NCI-H1092 (cell line): ENCODE measurements at places on chromosomes 11 and 22.

GRCh38 chr11:113240790-113241635 is 73.4 kb upstream of the TTC12 start:
- no peak for DNase-seq

DNA sequence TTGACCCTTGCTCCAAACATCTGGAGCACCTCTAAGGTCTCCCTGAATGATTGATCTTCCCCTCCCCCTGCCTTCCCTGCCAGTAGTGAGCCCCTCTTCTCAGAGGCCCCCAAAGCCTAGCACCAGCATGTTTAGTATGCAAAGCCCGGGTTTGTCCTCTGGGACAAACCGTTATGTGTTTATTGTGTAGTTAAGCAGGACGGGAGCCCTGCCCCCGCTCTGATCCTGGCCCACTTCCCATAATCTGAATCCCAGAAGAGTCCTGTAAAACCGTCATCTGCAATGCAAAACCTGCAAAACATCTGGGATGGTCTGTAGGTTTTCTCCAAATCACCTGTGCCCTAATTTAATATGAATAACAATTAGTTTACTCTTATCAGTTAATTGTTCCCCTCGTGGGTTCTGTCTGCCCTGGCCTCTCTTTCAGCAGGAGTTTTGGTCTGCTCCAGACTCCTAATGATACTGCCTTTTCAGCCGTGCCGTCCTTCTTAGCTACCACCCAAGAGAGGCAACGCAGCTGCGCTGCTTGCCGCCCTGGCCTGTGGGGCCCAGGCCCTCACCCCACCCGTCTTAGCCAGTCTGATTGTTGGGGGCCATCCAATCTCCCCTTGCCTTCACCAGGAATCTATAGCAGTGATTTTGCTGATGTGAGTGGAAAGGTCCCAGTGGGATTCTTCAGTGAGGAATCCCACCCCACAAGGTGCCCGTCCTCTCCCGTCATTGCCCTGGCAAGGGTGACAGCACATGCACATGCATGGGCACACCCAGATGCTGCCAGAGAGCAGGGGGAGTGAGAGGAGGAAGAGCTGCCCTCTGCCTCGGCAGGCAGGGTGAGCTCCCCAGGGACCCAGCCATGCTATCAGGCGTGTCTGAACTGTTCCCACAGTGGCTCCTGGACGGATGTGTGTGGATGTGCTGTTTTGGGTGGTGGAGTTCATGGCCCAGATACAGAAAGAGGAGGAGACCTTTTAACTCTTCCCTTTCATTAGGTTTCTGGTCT is 3.0 kb upstream of the B3GAT1 start:
- DNase-seq: no peak

- DNase-seq: no peak
These were observed 2.4 kb upstream of the LGALS12 start for GRCh38 chr11:63503492-63503891.

GRCh38 chr11:14081581-14082231 is 119.2 kb downstream of the SPON1 start:
- DNase-seq: no peak

- no peak for DNase-seq
These were observed 1.9 kb downstream of the BID start for GRCh38 chr22:17772249-17772957.

DNA sequence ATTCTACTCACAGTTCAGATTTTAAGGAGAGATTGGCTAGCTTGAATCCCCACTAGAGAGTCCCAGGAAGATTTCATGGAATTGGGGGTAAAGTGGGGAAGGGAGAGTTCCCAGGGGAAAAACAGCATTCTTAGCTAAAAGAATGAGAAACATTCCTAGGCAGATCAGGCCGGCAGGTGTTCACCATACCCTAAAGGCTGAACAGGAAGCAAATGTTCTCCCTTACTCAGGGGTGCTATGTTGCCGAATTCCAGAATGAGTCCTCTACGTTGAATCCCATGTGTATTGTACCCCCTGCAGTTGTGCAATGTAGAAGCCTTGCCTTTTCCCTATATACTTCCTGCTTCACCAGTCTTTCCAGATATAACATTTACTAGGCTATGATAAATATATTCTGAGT is 135.2 kb upstream of the NCAM1 start:
- DNase-seq: no peak

DNA sequence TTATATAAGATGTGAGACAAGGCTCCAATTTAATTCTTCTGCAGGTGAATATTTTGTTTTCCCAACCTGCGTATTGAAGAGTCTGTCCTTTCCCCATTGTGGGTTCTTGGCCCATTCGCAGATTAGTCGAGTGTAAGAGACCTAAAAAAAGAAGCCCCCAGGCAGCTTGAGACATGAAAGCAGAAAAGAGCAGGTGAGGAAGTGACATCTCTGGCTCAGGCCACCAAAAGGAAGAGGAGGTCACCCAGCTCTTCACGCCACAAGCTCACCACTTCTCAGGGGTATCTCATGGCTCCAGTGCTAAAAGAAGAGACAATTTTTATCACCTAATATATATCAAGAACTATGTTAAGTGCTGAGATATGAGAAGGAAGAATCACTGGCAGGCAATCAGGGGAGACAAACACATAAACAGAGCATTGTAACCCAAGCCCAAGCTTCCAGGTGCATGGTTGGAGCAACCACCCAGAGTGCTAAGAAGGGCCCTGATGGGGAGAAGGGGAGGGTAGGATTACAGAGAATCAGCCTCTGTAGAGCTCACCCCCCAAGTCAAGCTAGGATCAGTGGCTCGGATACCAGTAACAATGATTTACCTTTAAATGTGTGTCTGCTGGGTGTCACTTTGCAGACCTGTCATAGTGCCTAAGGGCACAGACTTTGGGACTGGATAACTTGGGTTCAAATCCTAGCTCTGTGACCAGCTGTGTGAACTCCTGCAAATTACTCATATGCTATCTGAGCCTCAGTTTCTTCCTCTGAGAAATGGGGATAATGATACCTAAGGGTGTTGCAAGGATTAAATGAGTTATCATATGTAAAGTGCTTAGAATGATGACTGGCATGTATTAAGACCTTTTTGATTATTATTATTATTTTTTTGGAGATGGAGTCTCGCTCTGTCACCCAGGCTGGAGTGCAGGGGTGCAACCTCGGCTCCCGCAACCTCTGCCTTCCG is 39.2 kb downstream of the MCHR1 start:
- no peak for DNase-seq

DNA sequence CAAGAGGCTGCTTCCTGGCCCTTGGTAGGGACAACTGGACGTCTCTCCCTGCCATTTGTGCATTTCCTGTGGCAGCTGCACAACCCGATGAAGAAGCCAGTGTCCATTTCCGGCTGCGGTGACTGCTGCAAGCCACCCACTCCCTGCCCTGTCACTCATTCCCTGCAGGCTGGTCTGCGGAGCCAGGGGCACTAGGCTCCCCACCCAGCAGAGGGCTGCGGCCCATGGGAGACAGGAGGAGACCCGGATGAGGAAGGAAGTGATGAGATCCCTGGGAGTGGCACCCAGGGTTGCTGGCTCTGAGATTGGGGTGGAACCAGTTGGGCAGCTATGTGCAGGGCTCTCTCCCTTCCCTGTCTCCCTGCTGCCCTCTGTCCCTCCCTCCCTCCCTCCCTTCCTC is 10.0 kb upstream of the MYRF start:
- no peak for DNase-seq

DNA sequence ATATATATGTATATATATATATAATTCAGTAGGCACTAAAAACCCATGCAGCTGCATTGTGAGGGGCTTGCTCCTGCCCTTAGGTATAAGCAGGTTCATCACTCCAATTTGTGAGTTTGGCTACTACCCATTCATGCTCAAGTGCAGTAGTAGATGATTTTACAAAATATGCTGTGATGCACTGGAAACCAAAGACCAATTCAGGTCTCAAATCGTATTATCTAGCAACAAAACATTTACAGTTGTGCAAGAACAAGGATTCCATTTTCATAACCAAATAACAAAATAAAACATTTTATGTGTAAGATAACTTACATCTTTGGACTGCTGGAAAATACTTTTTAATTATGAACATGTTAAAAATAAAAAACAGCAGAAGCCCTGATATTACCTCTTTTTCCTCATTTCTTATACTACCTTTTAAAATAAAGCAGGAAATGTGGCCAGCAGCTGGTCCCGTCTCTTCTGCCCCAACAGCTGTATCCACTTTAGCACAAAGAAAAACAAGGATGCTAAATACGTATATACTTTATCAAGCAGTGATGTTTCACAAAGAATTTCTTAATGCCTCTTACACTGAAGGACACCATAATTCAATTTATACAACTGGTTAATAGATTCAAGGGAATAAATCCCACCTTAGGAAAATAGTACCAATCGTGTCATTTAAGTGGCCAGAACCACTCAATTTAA is 2.8 kb downstream of the CREBZF start:
- DNase-seq: no peak

GRCh38 chr22:29268511-29269229 is 602 bp downstream of the EWSR1 start:
- peak; percentile 34 for DNase-seq

GRCh38 chr11:67118181-67118766 is 789 bp upstream of the KDM2A start:
- DNase-seq: no peak

GRCh38 chr11:70779433-70780245 is 381.3 kb downstream of the CTTN start:
- no peak for DNase-seq

DNA sequence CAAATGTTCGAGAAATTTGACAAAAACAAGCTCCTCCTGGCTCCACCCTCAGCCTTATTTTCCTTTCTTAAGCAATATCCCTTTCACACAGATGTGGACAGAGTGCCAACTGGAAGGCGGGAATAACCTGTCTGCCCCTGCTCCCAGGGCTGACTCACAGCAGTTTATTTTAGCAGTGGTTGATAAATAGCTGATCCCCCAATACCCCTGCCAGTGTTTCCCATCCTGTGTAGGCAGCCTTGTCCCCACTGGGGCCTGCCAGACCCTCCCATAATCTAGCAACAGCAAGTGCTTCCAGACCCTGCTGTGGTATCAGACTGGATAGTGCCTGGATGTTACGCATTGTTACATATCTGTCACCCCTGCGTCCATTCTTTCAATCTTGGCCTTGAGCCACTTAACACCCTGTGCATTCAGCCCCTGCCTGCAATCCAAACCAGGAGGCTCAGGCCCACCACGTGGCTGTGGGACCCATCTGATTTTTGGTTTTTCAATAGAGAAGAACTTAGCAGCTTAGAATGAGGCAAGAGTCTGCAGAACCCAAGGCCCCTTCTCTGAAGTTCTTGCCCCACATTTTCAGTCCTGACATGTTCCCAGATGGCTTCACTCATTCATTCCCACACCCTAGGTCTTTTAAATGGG is 53.7 kb downstream of the PARVA start:
- DNase-seq: no peak

- DNase-seq: peak; percentile 75
These were observed 17.0 kb upstream of the KCTD14 start for GRCh38 chr11:78039919-78040671.

DNA sequence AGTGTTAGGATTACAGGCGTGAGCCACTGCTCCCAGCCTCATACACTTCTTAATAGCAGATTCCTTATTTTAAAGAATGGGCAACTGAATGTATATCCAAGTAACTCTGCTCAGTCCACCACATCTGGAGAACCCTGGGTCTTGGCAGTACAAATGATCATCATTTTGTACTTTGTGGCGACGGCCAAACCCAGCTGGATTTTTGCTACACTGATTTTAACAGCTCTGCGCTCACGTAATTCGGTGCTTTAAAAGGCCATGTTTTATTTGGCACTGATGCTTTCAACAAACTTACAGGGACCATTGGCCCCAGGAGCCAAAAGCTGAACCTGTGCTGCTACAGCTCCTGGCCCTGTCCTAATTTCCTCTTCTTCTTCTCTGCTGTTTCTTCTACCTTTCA is 60.8 kb upstream of the PDE3B start:
- no peak for DNase-seq

- DNase-seq: no peak
These were observed 796.3 kb upstream of the ANO3 start for GRCh38 chr11:25535467-25536272.

DNA sequence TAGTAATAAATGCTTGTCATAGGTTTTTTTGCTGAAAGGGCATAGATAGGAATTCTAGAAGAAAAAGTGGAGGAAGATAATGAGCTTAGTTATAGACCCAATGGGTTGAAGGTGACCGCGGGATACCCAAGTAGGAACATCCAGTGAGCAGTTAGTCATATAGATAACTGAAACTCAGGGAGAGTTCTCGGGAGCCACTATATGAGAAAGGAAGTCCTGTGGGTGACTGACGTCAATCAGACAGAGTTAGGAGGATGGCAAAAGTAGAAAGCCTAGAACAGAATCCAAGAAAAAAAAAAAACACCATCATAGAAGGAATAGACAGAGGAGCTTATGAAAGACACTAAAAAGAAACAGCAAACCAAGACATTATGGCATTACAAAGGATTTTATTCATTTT is 1.6 kb upstream of the CNGA4 start:
- DNase-seq: no peak

- DNase-seq: no peak
These were observed 27.8 kb downstream of the RGL4 start for GRCh38 chr22:23718371-23719165.

DNA sequence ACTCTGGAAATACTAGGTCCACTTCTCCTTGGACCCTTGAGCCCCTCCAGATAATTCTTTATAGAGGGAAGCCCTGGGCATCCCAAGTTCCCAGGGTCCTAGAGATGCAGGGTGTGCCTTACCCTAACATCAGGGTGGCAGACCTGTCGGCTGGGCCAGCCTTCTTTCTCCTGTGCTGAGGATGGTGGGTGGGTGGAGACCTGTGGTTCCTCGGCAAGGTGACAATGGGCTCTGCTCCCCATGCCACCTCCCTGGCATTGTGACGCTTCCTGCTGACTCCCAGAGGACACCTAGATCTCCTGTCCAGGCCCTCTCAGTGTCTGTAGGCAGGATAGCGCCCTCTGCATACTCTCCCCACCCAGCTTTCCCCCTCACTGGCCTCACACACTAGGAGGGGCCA is 3.8 kb upstream of the DERL3 start:
- no peak for DNase-seq

DNA sequence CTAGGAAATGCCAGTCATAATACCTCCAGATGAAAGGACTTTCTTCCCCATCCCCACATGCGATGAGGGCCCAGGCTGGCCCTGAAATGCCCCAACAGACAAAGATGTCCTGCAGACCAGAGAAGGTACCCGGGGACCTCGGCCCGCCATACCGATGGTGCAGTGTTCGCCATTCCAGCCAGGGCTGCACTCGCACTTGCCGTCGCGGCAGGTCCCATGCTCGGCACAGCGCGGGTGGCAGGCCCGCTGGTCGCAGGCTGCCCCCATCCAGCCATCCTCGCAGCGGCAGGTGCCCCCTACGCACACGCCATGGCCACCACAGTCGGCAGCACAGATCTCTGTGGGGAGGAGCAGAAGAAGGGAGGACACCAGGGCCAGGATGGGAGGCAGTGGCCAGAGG is 212.1 kb upstream of the NARS2 start:
- no peak for DNase-seq

- DNase-seq: no peak
These were observed 289.4 kb downstream of the SBF2 start for GRCh38 chr11:10004526-10005113.

DNA sequence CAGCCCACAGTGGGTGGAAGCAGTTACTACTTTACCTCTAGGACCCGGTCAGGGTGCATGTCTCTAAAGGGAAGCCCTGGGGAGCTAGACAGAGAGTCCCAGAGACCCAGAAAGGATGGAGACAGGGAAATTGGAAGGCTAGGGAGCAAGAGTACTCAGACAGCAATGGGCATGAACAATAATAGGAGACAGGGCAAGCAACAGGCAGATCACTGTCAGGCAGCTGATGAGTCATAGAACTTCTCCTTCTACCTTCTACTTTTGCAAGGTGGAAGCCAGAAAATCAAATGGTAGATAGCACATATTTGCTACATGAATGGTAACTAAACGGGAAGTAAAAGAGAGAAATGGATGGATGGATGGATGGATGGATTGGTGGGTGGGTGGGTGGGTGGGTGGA is 19.6 kb downstream of the CD5 start:
- no peak for DNase-seq

- DNase-seq: no peak
These were observed 45.1 kb upstream of the PAX6 start for GRCh38 chr11:31856248-31856647.
